ENCODE measurements at places on chromosomes 7 and 10.
A peak's percentile ranks its signal among the peaks of the same experiment; 100 is the strongest.

GRCh38 chr7:150939052-150939451, 39.1 kb downstream of the KCNH2 start:
- DNase-seq, result no peak

- no peak for DNase-seq
Observed at GRCh38 chr10:34667177-34667576, 147.9 kb downstream of the PARD3 start.

DNA sequence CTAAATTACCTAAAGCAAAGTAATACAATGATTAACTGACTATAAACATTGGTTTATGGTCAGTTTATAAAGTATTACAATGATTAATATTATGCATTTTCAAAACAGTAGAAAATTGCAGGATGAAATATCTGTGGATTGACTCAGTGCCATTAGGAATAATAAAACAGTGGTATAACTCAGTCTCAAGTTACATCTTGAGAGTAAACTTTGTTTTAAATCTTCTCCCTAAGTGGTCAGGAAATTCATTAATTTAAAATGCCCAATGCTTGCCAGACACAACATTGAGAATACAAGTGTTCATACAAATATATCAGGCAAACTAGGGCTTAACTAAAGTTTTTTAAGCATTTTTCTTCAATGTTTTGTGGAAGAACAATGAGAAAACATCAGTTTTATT, 257.8 kb downstream of the ETV1 start:
- DNase-seq, result no peak

DNA sequence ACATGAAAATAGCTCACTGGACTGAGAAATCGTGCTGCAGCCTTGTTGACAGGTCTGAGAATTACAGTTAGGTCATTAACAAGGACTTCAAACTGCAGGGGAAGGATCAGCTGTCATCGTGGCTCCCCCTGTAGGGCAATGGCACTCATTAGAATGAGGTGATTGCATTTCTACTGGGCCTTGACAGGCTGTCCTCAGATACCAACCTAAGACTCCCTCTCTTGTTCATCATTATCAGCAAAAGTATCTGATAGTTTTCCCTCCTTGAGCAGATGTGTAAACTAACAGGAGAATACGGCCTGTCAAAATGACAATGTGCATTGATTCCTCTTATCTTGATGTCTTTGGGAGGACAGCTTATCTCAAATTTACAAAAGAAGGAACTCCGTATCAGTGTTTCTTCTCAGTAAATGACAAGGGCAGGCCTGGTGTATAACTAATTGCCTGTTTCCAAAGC, 648.5 kb upstream of the LRRN3 start:
- DNase-seq, result no peak

DNA sequence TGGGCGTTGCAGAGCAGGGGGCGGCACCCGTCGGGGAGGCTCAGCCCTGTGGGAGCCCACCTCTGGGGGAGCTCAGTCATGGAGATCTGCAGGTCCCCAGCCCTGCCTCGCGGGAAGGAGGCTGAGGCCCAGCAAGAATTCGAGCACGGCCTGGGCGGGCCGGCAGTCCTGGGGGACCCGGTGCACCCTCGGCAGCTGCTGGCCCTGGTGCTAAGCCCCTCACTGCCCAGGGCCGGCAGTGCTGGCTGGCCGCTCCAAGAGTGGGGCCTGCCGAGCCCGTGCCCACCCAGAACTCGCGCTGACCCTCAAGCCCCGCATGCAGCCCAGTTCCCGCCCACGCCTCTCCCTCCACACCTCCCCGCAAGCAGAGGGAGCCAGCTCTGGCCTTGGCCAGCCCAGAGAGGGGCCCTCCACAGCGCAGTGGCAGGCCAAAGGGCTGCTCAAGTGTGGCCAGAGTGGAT, 76.2 kb downstream of the TMEM26 start:
- no peak for DNase-seq

DNA sequence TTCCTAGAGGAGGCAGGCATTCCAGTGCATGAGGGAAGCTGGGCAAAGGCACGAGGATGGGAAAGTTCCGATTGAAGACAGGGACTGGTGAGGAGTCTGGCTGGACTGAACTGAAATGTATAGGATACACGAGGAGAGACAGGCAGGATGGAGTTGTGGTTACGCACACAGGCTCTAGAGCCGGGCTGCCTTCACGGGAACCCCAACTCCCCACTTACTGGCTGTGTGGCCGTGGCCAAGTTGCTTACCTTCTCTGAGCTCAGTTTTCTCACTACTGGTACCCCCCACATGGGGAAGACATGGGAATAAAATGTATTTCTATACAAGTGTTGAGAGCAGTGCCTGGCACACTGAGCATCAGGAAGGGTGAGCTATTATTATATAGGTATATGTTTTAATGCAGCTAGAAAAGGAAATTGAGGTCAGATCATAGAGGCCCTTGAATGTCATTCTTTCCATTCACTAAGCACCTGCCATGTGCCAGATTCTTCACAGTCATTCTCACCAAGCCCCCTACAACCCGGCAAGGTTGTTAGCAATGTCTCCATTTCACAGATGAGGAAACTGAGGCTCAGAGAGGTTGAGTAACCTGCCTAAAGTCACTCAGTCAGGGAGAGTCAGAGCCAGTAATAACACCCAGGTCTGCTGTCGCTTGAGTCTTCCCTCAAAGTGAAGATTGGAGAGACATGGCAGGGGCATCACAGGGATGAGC, 9.7 kb downstream of the CHST3 start:
- no peak for DNase-seq

DNA sequence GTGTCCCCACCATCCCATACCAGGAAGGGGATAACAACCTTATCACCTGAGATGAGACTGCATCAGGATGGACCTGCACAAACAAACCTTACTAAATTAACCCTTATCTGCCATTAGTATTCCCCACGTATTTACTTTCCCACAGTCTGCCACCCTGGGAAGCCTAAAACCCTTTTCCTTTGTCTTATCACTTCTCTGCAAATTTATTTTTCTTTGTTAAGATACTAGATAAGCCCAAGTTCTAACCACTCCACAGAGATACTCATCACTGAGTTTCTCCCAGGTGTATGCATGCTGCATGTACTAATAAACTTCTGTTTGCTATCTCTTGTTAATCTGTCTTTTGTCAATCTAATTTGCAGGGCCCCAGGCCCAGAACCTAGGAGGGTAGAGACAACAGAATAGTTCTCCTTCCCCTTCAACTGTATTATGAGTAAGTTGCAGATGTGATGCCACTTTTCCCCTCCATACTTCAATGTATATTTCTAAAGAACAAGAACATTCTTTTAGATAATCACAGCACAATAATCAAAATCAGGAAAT, 66.0 kb downstream of the ELMO1 start:
- DNase-seq, result no peak

DNA sequence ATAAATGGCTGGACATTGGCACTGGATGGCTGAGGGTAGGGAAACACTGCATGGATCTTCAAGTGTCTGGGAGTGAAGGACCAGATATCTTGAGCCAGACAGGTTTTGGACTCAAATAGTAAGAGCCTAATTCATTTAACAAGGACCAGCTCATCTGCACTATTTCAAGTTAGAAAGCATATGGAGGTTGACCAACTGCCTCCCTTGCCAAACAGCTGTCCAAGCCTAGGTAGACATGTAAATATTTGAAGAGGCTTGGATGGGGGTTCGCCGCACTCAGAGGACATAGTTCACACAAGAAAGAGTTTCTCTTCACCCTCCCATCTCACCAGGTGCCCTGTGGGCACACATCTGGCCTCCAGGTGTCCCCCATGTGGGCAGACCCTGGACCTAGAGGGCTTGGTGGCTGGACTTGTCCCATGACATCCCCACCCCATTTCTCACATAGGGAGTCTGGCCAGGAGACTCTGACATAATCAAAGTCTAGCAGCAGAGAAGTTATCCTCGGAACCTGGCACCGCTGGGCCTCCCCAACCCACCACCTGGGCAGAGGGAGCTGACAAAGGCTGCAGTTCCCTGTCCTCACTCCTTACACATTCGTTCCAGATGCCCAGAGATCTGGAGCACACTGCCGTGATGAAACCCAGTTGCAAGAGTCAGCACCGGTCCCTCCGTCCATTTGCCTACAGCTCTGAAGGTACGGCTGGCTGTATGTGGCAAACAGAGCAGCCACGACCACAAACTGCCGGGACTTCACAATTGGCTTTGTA, 116.9 kb upstream of the GDF10 start:
- no peak for DNase-seq

DNA sequence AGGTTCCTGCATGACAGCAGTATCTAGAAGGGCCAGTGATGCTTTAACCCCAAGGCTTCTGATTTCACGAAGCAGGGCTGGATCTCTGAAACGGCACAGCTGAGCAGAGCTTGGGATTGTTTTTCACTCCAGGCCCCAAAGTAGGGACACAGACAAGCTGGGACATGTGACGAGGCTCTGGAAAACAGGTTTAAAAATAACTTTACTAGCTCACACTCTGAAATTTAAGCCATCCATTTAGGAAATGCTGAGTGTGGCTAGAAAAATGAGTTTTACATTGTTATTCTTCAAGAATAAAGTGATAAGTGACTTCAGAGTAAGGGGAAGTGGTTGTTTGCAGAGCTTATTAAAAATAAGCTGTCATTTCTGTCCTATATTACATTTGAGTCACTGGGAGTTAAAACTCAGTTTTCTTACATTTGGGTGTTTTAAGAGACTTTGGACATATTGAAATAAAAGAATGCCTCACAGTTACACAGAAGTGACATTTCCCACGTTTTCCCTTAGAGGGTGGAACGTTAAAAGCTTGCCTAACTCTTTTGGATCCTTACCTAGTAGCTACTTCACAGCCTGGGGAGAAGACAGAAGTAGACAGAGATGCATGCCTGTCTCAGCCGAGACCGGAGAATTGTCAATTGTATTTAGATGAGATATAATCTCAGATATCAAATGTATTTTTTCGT, 107.8 kb downstream of the GALNT17 start:
- DNase-seq, result no peak

DNA sequence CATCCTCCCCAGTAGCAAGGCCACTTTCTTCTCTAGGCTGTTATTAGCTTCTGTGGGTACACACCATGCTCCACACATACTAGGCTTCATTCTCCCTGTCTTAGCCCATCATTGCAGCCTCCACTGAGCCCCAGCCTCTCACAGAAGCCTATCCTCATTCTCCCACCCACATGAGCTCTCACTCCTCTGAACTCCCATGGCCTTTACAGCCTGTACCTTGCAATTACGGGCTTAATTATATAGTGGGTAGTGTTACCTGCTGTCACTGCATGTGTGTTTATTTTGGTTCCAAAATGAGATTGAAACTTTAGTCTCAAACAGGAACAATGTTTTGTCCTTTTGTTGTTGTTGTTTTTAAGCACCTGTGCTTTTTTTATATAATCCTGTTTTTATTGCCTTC, 460.0 kb downstream of the KCNMA1 start:
- no peak for DNase-seq

DNA sequence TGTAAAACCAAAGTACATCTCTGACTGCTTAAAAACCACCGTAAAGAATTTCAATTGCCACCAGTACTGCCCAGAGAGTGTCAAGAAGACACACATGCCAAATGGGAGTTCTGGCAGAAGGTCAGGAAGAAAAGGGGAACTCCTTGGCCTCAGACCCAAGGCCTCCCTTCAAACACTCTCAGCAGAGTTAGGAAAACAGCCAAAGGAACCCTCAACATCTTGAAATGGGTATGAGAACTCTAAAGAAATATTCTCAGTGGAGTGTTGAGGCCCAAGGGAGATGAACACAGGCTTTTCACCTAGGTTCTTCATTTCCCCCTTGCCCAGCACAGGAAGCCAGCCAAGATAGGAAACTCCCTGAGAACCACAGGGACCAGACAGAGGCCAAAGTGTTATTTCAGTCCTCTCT, 96.1 kb upstream of the ASAH2 start:
- no peak for DNase-seq

DNA sequence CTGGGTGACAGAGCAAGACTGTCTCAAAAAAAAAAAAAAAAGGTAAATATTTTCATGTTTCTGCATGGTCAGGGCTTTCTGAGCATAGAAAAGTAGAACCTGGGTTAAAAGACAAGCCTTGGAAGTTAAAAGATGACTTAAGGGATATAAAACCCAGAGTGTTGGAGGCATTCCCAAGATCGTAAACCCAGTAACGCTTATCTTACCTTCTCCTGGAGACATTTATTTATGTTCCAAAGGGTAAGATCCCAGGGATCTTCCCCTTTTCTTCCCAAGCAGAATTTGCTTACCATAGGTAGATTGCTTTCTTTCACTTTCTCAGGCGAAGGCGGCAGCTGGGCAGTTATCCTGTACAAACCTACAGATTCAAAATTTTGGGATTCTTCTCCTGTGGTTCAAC, 22.2 kb downstream of the SUGCT start:
- DNase-seq, result no peak

GRCh38 chr7:45296748-45297147, 139.2 kb downstream of the RAMP3 start:
- DNase-seq, result no peak

DNA sequence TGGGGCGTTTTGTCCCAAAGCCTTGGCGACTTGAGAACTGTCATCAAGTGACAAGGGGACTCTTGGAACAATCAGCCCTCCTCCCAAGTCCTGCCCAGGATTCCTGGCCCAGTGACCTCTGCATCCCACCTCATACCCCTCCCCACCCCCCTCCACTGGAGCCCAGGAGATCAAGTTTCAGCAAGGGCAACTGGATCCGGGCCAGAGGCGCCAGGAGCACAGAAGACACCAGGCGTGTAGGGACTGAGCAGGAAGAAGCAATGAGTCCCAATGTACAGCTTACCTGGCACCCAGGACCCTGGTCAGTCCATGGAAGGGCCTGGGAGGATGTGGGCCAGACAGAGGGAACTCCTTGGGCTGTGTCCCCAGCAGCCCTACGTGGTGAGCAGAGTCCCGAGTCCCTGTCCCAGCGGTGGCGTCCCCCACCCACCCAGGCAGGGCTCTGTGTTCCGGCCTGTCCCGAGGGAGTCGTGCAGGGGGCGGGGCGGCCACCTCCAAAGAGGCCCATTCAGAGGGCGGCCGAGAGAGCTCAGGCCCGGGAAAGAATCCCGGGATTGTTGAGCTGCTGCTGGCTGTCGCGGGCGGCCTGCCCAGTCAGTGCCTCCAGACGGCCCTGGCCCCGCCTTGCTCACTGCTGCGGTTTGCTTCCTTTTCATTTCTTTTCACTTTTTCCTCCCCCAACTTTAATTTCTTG, 254.1 kb downstream of the TNS3 start:
- peak; percentile 66 for DNase-seq

DNA sequence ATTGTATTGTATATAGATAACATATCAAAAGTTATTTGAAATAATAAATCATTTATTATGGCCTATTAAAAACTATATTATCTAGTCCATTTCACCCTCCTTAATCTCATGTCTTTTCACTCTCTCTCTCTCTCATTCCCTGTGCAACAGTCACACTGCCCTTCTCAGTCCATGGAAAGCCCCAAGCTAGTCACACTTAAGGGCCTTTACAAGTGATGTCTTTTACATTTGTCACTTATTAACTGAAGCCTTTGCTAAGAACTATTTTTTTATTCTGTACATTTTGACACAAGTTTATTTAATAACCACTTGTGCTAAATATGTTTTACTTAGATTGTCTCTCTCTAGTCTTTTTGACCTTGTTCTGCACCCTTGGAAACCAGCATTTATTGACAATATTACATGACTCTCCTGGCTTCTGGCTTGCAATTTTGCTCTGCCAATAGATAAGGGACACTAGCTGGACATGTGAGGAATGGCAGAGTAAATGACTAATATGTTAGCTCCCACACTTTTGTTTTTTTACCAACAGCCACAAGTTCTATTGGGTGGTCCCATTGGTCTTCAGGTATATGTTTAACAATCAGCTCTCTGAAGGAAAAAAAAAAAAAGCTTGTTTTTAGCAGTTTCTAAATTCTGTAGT, 706.8 kb upstream of the POT1 start:
- no peak for DNase-seq

- no peak for DNase-seq
Observed at GRCh38 chr10:95201736-95202135, 7.7 kb downstream of the ACSM6 start.

GRCh38 chr7:90666186-90666585, 70.1 kb downstream of the CDK14 start:
- no peak for DNase-seq

- no peak for DNase-seq
Observed at GRCh38 chr7:73517241-73517995, 4.7 kb downstream of the BAZ1B start.
